Stimulated activated CD4-positive, alpha-beta T cell treated with anti-CD3 and anti-CD28 coated beads, Interleukin-4, amount 100 ng/mL, for 1 hour (primary cell): ENCODE measurements at places on chromosomes 11 and 22.

DNA sequence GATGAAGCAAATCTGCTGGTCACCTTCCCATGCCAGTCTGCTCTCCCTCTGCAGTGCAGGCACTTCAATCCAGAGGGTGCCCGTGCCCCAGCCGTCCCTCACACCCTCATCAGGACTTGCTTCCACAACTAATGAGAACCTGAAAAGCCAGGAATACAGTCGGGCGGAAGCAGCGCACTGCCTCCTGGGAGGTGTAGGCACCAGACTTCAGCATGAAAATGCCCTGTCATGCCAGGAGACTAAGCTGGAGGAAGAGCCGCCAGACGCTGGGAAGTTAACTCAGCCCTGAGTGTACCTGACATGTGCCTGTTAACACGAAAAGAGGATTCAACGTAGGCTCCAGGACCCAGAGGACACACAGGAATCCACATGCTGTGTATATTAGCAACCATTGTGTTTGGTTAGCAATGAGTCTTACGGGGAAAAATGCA, 40.1 kb upstream of the FLI1 start:
- DNase-seq, result no peak

GRCh38 chr22:39946503-39947219, 13.5 kb upstream of the TMA7B start:
- DNase-seq, result no peak

GRCh38 chr22:36196254-36197064, 5.2 kb downstream of the APOL4 start:
- no peak for DNase-seq

GRCh38 chr22:25098445-25099081, 101.1 kb upstream of the CRYBB3 start:
- no peak for DNase-seq

GRCh38 chr11:17991783-17992433, 20.9 kb downstream of the SERGEF start:
- peak; percentile 41 for DNase-seq

GRCh38 chr11:111526501-111526900, 11.9 kb downstream of the HOATZ start:
- DNase-seq, result no peak

DNA sequence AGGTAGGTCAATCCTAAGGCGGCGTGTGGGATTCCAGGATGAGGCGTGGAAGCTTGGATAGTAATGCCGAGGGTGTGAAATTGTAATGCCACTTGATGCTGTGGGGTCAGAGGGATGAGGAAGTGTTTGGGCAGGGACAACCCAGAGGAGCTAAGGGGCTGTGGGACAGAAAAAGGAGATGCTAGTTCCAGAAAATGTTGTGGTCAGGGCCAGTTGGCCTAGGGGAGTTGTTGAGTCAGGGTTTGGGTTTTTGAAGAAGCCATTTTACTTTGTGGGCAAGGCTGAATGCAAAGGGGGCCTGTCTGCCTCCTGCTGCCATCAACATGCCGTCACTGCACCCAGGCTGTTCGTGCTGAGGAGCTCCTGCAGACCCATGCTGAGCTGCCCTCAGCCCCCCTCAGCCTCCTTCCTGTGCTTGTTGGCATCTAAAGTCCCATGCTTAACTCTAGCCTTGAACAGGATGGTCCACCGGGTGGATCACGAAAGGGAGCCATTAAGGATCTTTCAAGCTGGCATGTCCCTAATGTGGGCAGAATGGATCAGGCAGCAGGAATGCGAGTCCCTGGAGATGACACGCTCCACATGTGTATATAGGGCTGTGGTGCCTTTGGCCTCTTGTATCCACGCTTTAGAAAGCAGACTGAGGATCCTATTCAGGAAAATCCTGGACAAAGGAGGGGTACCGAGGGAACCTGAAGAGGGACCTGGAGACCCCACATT, 2.1 kb downstream of the C11orf16 start:
- DNase-seq, result no peak

GRCh38 chr11:44324749-44325525, 15.0 kb upstream of the ALX4 start:
- no peak for DNase-seq

GRCh38 chr11:45082744-45083543, 63.5 kb upstream of the PRDM11 start:
- DNase-seq, result no peak

GRCh38 chr11:46367244-46367915, 14.1 kb upstream of the MDK start:
- DNase-seq, result peak; percentile 76

DNA sequence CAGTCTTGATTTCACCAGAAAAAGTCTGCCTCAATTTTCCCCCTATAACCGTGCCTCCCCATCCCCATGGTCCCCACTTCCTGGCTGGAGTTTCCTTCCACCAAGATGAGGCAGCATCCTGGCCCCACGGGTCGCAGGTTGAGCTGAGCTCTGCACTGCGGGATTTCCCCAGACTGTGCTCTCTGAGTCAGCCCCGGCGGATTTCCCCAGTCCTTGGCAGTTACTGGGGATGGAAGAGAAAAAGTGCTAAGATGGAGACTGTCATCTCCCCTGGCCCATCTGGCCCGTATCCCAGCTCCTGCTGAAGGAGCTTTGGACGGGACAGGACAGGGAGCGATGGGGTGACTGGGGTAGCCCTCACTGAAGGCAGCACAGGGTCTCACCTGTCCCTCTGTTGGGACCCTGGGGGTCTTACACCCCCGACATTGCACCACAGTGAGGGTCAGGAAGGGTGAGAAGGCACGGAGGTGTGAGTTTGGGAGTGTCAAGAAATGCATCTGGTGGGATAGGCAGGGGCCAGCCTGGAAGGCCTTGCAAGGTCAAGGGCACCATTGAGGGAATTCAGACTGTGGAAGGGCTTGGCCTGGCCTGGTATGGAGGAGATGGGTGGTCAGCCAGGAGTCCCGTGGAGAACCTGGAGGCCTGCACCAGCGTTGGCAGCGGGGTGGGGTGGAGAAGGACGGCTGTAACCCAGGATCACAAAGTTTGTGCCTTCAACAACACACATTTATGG, 36.5 kb downstream of the NADSYN1 start:
- peak; percentile 65 for DNase-seq

DNA sequence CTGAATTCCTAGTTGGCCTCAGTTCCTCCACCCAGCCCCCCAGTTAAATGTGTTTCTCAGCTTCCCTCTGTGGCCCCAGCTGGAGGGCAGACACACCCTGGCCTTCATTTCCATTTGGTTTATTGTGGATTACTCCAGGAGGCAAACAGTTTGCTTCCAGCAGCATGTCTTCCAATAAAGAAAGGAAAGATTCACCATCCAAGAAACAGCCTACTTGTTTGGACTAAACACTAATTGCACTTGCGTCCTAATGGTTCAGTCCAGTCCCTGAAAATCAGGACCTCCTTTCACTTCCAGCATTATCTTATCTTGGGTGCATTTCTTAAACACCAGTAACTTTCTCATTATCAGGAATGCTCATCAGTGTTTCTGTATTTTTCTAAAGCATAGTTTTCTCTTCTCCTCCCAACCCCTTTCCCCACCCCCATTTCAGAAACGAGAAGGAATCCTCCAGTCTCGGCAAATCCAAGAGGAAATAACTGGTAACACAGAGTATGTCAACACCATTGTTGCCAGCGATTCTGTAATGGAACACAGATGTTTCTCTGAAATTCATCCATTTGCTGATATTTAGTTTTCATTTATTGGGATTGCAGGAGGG, 130.9 kb downstream of the PARVA start:
- no peak for DNase-seq

- no peak for DNase-seq
Observed at GRCh38 chr22:39731881-39732555, 161.5 kb downstream of the CACNA1I start.

DNA sequence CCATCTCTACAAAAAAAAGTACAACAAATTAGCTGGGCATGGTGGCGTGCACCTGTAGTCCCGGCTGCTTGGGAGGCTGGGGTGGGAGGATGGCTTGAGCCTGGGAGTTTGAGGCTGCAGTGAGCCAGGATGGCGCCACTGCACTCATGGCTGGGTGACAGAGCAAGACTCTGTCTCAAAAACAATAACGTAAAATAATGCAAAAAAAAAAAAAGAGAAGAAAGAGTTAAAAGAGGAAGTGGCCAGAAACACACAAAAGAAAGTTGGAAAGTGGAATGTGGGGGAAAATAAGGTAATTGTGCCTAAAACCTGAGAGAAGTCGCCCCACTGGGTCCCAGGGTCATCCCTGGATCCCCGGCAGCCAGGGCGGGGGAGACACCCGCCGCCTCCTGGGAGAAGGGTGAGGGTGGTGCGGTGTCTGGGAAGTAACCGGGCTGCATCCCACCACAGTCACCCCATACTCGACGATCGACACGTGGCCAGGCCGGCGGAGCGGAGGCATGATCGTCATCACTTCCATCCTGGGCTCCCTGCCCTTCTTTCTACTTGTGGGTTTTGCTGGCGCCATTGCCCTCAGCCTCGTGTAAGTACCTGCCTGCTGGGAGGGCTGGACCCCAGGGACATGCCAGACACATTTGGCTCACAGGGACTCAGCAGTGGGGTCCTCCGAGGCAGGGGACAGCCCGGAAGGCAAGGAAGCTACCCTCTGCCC, 8.1 kb downstream of the UPK3A start:
- DNase-seq, result no peak

DNA sequence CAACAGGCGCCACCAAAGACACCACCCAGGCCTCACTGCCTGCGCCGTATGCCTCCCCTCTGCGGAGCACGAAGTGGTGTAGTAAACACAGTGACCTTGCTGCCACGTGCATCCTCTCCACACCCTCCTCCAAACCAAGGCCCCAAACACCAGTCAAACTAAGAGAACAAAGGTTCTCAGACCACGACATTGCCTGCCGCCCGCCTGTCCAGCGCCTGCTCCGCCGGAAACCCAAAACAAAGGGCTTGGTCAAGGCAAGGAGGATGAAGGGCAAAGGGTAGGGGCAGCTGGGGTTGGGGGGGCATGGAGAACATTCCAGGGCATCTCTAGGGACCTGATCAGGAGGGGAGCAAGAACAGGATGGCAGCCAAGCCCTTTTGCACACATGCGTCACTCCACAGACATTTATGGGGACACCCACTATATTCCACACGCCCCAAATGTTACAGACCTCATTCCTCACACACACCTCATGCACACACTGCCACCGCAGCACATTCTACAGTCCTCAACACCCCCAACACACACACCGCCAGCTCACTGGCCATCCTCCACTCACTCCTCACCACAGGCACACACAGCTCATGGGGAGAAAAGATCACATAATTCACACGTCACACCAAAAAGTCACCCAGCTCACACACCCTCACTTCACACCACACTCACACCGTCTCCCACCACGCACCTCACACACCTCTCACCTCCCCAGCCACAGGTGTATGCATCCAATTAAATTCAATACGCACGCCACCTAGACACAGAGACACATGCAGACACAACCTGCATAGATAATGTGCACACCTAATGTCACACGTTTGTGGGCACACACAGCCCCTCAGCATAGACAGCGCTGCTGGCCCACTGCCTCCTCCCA, 34.5 kb downstream of the PDE2A start:
- DNase-seq, result no peak

- DNase-seq, result no peak
Observed at GRCh38 chr11:69598147-69598546, 42.8 kb upstream of the CCND1 start.

DNA sequence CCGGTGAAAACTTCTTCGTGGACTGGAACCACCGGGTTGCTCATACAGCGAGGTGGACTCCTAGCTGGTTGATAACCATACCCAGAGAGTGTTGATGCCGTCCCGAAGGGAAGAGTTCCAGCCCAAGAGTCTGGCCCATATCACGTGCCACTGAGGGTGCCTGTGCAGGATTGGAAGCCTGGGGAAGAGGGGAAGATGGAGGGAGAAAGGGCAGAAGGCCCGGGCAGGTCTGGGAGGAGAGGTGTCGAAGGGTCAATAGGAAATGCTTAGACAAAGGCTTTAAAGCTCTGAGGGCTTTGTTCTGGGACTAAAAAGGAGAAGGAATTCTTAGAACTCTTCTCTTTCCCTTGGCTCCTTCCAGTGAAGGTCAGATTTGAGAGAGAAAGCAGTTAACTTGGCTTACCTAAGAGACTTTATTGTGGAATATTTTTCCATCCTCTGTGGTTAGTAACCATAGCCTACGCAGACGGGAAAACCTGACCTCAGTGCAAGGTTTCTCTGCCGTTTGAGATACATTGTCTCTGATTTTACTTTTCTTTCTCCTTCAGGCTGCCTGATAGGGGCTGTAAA, 70.5 kb downstream of the JAM3 start:
- DNase-seq, result no peak

DNA sequence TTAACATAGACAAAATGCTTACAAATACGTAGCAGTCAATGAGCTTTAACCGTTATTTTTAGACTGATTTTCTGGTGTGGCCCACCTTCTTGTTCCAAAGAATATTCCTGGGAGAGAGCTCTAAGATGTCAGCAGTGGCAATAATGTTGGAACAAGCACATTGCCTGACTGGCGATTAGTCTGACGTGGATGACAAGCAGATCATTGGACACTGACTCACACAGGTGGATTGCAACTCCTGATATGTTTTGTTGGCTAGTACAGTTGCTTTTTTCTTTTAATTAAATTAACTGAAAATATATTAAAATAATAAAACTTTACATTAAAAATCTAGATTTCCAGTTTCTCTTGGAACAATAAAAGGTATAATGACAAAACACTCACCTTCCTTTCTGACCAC, 78.0 kb downstream of the TENM4 start:
- no peak for DNase-seq

- no peak for DNase-seq
Observed at GRCh38 chr22:23913306-23913660, 19.1 kb downstream of the MIF start.

DNA sequence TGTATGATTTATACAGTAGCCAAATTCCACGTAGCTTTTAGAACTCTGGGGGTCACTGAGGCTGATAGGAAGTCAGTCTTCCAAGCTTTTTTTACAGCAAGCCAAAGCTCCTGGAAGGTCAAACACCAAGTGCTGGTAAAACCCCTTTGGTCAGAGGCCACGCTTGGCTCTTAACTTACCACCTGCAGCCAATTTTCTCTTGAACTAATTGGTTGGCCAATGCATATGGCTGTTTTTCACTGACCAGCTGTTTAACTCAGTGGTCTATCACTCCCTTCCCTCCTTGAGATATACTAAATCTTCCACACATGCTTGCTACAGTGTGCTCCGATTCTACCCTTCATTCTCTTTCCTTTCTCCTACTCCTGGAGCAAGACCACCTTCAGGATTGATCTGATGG, 116.0 kb downstream of the FAR1 start:
- DNase-seq, result no peak

- no peak for DNase-seq
Observed at GRCh38 chr11:46006418-46007070, 84.1 kb downstream of the LARGE2 start.

DNA sequence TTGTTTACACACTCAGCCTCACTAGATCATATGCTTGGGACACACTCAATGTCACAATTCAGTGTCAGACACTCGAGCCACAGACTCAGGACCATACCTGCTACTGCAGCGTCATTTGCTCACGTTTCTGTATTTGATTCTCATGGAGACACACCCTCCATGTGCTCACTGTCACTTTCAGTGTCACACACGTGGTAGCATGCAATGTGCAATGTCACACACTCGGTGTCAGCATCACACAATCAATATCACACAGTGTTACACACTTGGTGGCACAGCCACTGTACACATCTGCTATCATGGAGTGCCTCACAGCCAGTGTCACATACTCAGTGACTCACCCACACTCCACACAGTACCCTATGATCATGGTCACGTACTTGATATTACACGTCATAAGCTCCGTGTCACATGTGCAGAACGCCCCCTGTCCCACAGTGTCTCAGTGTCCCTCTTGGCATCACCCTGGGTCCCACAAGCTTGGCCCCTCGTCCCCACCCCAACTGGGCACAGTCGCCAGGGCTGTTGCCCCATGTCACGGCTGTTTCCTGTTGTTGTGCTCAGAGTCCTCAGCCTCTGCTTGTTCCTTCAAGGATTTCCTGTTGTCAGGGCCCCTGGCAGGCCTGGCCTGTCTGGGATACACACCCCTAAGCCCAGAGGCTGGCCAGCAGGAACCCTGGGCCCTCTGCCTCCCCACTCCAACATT, 49.6 kb downstream of the PDE2A start:
- no peak for DNase-seq
